ENCODE measurements at places on chromosomes 3 and 15. TPM values are rescaled to one million over a fixed set of nuclear protein-coding genes. Genes with fewer than 3 reads are reported as not detected.

- DNase-seq = no peak
Measured at GRCh38 chr15:91603384-91604080, 250.0 kb upstream of the SLCO3A1 start.

DNA sequence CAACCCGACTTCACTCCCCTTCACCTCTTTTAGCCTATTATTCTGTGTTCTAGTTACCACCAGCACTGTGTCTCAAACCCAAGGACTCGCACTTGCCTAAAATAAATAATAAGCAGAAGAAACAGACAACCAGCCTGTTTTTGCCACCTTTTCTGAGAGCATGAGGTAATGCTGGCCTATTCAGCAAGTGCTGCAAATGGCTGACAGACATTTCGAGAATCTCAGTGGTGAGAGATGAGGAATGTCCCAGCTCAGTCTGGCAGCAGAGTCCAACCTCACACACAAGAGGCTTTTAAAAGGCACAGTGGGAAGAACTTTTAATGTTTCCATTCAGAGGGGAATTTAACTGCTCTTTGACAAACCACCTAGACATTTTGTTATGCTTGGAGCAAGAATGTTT lies 143.3 kb upstream of the GMNC start:
- DNase-seq = no peak

- DNase-seq = no peak
Measured at GRCh38 chr3:182812123-182812522, 18.8 kb downstream of the ATP11B start.

DNA sequence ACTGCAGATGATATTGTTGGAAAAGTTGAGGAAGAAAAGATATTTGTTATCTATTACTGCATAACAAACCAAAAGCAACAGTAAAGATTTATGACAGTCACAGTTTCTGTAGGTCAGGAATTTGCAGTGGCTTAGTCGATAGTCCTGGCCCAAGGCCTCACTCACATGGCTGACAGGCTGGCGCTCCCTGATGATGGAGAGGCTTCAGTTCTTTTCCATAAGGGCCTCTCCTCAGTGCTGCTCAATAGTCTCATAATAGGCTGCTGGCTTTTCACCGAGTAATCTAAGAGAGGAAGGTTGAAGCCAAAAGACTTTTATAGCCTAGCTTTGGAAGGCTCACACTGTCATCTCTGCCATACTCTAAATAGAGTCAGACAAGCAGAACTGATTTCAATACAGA lies 17.7 kb downstream of the IREB2 start:
- DNase-seq = no peak

DNA sequence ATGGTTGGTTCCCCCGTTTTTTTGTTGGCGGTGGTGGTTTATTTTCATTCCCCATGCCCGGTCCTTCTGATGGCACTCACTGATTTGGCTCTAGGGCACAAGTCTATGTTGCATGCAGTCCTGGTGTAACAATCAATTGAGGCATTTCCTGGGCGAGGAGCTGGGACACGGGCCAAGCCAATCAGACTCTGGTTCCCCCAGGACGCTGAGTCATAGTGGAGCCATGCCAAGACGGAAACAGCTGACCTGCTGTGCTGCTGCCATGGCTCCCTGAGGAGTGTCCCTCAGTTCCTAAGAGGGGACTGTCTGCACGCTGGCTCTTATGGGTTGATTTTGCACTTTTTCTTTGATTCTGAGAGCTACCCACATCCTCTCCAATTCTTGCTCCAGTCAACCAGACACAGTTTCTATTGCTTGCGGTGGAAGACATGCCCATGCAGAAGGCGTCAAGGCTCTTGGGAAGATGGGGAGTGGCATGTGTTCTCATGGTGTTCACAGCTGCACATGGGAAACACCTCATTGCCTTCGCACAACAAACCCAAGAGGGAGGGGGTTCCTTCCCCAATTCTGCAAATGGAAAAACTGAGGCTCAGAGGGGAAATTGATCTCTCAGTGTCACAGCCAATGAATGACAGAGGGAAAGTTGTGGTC lies 28.3 kb upstream of the ALDH1L1 start:
- DNase-seq = no peak

DNA sequence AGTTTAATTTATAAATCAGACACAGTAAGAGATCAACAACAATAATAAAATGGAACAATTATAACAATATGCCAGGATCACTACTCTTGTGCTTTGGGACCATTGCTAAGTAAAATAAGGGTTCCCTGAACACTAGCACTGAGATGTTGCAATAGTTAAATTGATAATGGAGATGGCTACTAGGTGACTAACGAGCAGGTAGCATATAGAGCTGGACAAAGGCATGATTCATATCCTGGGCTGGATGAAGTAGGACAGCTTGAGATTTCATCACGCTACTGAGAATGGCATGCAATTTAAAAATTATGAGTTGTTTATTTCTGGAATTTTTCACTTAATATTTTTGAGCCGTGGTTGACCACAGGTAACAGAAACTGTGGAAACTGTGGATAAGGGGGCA lies 20.7 kb upstream of the MYZAP start:
- DNase-seq = no peak

The TEX264 gene
- total RNA-seq = 30.6 TPM

The ZPLD1 gene
- not detected for total RNA-seq

The CEP19 gene
- 2.5 TPM for total RNA-seq

The FBXL2 gene
- 20.0 TPM for total RNA-seq

The IL5RA gene
- 0.11 TPM for total RNA-seq

The AHSG gene
- total RNA-seq = 0.27 TPM

The TERB2 gene
- total RNA-seq = not detected
